ENCODE measurements at places on chromosomes 13 and 19.

GRCh38 chr13:112895521-112896465, 73.2 kb upstream of the MCF2L start:
- no peak for DNase-seq

DNA sequence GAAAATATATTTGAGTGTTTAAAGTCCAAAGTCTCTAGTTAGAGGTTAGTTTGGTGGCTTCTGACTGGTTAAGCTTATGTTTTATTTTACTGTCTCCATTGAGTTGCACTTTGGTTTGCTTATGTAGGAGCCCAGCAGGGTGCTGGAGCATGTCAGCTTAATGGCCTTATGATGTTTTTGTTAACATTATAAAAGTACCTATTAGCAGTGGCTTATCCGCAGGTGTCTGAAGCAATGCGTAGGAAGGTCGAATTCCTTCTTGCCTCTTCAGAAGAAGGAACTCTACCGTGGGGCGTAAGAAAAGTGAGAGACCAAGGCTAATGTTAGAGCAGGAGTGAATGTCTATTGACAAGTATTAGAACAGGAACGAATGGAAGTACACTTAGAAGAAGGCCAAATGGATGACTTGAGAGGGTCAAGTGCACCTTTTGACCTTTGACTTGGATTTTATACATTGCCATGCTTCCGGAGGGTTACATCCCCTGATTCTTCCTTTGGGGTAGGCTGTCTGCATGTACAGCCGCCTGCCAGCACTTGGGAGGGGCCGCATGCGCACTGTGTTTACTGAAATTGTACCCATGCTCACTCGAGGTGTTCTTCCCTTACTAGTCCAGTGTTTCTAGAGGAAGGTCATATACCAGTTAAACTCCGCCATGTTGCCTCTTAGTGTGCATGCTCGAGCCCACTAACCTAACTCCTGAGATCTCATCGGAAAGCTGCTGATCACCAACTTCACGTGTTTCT, 793.9 kb upstream of the PCDH9 start:
- DNase-seq, result no peak

DNA sequence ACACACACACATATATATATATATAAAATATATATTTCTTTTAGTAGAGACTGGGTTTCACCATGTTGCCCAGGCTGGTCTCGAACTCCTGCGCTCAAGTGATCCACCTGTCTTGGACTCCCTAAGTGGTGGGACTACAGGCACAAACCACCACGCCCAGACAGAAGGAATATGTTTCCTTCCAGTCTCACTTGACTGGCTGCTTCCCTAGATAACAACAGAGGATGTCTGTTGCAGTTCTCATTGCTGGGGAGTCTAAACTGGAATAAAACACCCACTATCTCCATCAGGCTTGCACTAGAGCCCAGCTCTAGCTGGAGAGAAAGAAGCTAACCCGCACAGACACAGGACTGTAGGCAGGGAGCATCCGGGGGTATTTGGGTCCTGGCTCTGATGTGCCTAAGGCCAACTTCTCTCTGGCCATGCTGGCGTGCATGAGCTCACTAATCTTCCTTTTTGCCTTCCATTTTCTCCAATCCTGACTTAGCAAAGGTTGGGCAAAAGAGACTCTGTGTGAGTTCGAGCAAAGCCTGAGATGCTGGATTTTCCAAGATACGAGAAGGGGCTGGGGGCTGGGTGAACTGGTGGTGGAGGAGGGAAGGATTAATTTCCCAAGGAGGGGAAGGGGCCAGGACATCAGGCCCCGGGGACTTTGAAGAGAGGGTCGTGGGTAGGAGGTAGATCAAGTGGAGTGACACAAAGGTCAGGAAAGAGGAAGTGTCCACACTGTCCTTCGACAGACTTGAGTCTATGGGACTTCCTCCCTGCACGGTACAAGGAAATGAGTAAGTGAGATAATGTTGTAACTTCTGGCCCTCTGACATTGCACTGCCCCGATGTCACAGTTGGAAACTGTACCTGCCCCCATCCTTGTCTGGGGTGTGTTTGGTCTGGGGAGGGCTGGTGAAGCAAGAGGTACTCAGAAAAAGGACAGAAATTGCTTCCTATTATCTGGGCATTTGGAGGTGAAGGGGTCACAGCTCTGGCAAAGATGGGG, 22.5 kb upstream of the ALOX5AP start:
- no peak for DNase-seq

GRCh38 chr13:98978280-98978679, 416 bp upstream of the DOCK9 start:
- no peak for DNase-seq

DNA sequence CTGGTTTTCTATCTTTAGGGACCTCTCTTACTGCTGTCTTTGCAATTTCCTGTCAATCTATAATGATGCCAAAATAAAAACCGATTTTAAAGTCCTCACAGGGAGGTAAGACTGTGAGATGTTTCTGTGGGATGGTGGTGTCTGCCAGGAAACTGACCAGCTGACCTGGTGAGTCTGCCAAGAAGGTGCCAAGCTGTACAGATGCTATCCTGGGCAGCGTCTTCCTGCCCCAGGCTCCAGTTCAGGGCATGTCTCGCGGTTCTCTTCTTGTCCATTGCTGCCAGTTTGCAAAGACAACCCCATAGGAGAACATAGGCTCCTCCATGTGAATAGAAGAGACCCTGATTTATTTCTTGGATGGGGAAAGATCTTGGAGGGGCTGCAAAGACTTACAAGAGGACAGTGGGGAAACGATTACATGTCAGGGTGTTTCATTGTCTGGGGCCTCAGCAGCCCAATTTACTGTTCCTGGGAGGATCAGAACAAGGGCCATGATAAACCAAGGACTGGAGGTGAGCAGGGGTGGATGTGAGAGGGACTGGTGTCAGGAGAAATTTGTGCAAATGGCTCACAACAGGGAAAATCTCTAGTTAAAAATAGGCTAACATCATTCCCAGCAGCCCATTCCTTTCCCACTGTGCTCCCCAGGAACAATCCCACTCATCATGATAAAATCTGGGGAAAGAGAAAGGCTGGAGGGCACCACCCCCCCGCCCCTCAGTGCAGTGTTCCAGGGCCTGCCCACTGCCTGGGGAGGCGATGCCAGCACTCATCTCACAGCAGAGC, 42.7 kb upstream of the VSTM2B start:
- no peak for DNase-seq

GRCh38 chr13:94268661-94269060, 210.8 kb downstream of the DCT start:
- no peak for DNase-seq

DNA sequence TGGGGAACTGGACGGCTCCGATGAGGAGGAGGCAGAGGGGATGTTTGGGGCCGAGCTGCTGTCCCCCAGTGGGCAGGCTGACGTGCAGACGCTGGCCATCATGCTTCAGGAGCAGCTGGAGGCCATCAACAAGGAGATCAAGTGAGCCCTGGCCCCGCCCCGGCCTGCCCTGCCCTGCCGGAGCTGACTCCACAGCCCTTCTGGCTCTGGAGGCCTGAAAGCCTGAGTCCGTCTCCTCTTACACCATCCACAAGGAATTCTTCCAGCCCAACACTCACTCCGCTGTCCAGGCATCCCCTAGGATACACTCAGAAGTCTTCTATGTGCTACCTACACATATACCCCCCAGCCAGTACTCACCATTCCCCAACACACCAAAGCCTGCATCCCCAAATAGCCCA, 17.4 kb downstream of the PPFIA3 start:
- DNase-seq, result no peak

DNA sequence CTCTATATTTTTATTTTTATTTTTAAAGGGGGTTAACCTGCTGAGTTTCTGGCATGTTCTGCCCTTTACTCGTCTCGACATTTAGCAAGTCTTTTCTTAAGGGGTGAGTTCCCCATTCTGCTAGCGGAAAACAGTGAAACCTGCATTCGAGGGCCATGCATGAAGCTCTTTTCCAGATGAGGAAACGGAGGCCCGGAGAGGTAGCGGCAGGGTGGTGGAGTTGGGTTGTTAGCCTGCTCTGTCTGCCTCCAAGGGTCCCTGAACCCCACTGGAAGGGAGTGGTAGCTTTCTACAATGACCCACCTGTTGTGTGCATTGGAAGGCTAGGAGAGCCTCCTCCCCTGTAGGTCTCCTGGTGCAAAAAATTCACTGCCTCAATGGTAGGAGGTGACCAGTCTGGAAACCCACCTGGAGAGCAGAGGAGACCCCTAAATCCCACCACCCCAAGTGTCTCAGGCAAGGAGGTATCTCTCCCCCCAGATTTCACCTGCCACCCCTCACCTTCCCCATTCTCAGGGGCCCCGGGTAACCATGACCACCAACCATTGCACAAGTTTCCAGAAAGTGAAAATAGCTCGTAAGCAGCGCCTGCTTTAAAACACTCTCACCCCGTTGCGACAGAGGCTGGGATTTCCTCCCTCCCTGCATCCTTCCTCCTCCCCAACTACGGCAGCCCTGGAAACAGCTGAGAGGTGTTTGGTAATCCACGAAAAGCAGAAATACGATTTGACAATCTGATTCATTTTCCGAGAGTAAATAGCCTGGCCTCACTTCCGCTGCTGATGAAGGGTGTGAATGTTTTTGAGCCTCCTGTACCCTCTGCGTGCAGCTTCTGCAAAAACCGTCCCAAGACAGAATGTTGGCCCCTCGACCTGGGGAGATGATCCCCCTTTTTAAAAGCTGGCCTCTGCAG, 3.5 kb downstream of the KLF2 start:
- no peak for DNase-seq

DNA sequence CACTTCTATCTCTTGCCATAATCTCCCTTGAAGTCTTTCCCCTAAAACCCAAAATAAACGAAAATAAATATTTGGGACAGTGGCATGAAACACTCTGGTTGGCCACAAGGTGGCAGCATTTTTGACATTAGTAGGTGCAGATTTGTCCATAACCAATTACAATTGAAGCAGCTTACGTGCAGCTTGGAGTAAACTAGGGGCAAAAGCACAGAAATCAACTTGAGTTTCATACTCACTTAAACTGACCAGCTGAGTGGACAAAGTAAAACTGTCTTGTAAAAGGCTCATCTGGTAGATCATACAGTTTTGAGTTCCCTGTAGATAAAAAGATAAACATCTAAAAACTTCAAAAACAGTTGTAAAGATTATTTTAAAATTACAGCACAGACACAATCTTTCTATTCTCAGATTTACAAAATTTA, 18.8 kb downstream of the PDCD5 start:
- DNase-seq, result no peak

- DNase-seq, result no peak
These were observed 17.4 kb downstream of the ZC3H4 start for GRCh38 chr19:47096100-47096704.

GRCh38 chr19:3136684-3137055, 837 bp downstream of the GNA15 start:
- DNase-seq, result no peak

- DNase-seq, result no peak
These were observed 38.6 kb downstream of the GATAD2A start for GRCh38 chr19:19443902-19444680.

DNA sequence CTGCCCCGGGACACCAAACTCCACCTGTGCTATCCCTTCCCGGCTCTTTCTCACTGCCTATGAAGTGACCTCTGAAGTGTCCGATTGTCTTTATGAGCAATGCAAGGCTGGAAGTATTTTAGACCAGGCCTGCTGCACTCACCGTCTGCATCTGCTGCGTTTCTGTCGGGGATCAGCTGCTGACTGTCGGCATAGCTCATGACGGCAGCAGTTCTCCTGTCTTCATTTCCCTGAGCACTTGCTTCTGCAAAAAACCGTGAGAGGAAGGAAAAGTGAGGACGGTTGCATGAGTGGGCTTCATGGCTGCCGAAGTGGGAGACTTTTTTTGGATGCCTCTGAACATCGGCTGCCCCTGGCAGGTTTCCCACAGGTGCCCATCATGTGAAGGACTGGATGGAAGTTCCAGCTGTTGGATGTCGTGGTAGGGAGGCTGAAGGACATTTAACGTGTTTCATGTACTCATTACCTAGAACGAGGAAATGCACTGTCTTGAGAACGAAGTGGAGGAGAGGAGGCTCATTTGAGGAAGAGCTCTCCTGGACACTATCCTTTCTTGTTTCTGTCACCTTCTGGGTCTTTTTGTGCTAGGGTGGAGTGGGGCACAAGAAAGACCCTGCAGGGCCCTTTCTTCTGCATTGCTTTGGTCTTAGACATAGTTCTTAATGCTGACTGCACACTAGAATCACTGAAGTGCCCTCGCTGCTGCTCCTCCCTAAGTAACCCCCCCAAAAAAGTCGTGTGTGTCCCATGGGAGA, 94.7 kb downstream of the RNASEH2B start:
- DNase-seq, result no peak

- DNase-seq, result no peak
These were observed 35.3 kb downstream of the CEBPA start for GRCh38 chr19:33266974-33267484.

GRCh38 chr13:32415019-32415418, 12.9 kb downstream of the N4BP2L1 start:
- no peak for DNase-seq
